ENCODE measurements at places on chromosomes 12 and 14. TPM values are rescaled to one million over a fixed set of nuclear protein-coding genes. Genes with fewer than 3 reads are reported as not detected.

The CMKLR1 gene
- total RNA-seq = 6.1 TPM

The CD4 gene
- 3.7 TPM for total RNA-seq

The PEX5 gene
- 66.1 TPM for total RNA-seq

The AP4S1 gene
- total RNA-seq = 18.6 TPM

The CD69 gene
- total RNA-seq = 4.6 TPM

The TMEM229B gene
- total RNA-seq = 1.6 TPM

The RNASE7 gene
- total RNA-seq = 1.2 TPM

The CDKN3 gene
- total RNA-seq = 34.8 TPM

The TEX52 gene
- total RNA-seq = not detected

The APOF gene
- not detected for total RNA-seq

The IQSEC3 gene
- total RNA-seq = 0.82 TPM

The SMCO3 gene
- 0.51 TPM for total RNA-seq

The ATF1 gene
- 42.3 TPM for total RNA-seq

The GALNT8 gene
- 2.1 TPM for total RNA-seq

The ART4 gene
- 0.10 TPM for total RNA-seq

The FAM181A gene
- total RNA-seq = 0.31 TPM

The ACOT6 gene
- total RNA-seq = not detected

The DPF3 gene
- 20.6 TPM for total RNA-seq

The SERPINA12 gene
- not detected for total RNA-seq

The PTPN6 gene
- 11.4 TPM for total RNA-seq

The PHC1 gene
- total RNA-seq = 37.2 TPM

The CLEC4A gene
- total RNA-seq = 1.9 TPM

The ZC2HC1C gene
- 0.62 TPM for total RNA-seq

The MANSC4 gene
- total RNA-seq = not detected

The FGF6 gene
- 50.7 TPM for total RNA-seq

The P2RX2 gene
- total RNA-seq = not detected

The GNB3 gene
- total RNA-seq = 5.8 TPM

The MYH6 gene
- total RNA-seq = 3.3 TPM

The OTX2 gene
- total RNA-seq = 0.10 TPM

The KCTD10 gene
- 42.6 TPM for total RNA-seq

The SSTR1 gene
- 0.21 TPM for total RNA-seq

The RAD51B gene
- total RNA-seq = 37.8 TPM

The KIF26A gene
- 14.0 TPM for total RNA-seq

The JAG2 gene
- total RNA-seq = 58.5 TPM

The DIABLO gene
- 55.3 TPM for total RNA-seq

The SLC6A13 gene
- total RNA-seq = 1.1 TPM

The KCNC2 gene
- 3.9 TPM for total RNA-seq

The KRT83 gene
- total RNA-seq = not detected

The KRT5 gene
- 1,219 TPM for total RNA-seq

The CMA1 gene
- total RNA-seq = not detected

The FIGNL2 gene
- 0.72 TPM for total RNA-seq

The MYF5 gene
- total RNA-seq = 48.5 TPM

The SLC25A47 gene
- total RNA-seq = not detected

All from tongue (tissue), 3 donors.